ENCODE measurements at places on chromosomes 3 and 15. TPM values are rescaled to one million over a fixed set of nuclear protein-coding genes. Genes with fewer than 3 reads are reported as not detected.

Gene GRAMD1C
- 1.3 TPM for total RNA-seq

Gene RASGRF1
- under 0.01 TPM for total RNA-seq

Gene RAP2B
- total RNA-seq, result 17.7 TPM

Gene CYP8B1
- not detected for total RNA-seq

Gene AADAC
- 11.3 TPM for total RNA-seq

Gene ZNF385D
- total RNA-seq, result 0.14 TPM

Gene ECE2
- not detected for total RNA-seq

Gene ETFA
- total RNA-seq, result 140 TPM

Gene PLOD2
- 239 TPM for total RNA-seq

Gene TGM5
- total RNA-seq, result not detected
